Activated effector memory CD4-positive, alpha-beta T cell treated with anti-CD3 and anti-CD28 coated beads, Interleukin-2, amount 50 U/mL, for 16 hours (primary cell): ENCODE measurements at places on chromosomes 12 and 14.
A peak's percentile ranks its signal among the peaks of the same experiment; 100 is the strongest.

DNA sequence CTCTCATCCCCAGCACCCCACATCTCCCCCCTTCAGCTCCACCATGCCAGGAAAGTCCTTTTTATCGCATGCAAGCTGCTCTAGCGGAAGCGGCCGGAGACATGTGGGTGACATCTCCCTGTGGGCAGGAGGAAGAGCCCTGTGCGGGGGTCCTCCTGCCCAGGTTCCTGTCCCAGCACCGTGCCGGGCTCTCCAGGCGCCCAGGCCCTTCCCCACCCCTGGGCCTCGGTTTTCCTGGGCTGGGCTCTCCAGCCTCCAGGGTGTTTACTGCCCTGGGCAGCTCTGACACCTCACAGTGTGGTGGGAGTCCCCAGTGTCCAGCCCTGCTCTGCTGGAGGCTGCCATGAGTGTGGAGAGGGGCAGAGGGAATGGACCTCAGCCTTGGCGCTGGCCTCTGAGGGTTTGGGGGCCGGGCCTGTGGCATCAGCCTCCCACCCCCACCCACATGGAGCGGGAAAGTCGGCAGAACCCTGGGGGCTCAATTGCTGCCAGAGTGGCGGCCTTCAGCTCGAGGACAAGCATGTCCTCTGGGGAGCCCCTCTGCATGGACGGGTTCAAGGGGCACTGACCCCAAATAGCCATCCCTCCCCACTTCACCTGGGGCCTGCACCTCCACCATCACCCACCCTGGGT lies 16.9 kb downstream of the ASPG start:
- no peak for DNase-seq

GRCh38 chr14:104138098-104138717 lies at the start of gene KIF26A:
Gene KIF26A, plus strand, starts transcription at chr14:104138587. Its CDS starts 136 bp downstream, at chr14:104138723.
- peak; percentile 68 for DNase-seq

GRCh38 chr14:35341751-35342488 lies 49.7 kb downstream of the PSMA6 start:
- peak; percentile 60 for DNase-seq

DNA sequence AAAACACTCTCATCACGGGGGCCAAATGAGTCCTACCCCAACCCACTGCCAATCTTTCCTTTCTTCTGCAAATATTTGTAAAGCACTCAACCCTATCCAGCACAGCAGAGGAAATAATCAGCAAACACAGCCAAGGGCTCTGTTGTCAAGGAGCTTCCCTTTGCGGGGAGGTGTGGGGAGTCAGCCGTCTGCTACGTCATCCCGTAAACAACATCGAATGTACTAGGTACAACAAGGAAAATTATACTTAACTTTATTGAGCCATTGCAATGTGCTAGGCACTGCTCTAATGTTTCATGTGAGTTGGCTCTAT lies 22.8 kb downstream of the TMEM63C start:
- DNase-seq = no peak

DNA sequence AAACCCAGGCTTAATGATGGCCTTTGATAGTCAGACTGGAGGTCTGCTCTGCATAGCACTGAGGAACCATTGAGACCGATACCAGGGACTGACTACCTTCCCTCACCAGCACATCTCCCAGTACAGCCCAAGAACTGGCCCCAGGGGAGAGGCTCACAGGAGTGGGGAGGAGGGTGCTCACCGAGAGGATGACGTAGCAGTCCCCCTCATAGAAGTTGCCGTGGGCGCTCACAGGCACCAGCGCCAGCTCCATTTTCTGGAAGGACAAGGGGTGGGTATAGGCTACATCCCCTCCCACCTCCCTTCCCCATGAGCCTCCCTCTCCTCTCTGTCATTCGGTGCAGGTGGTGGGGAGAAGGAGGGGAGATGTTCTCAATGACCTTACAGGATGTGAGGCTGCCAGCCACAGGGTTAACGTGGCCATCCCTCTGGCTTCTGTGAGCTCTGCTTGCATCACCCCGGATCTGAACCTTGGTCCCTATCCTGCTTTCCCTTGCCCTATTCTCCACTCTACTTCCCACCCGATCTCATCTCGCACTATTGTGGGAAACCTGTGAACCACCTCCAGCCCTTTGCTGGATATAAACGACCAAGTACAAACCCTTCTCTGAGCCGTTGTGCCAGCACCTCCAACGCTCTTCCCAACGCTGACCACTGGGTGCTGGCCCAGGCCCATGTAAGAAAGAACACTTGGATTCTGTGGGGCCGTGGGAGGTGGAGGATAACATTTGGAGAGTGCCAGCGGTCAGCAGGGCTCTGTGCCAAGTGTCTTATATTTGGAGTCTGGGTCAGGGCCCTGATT lies 4.4 kb downstream of the AVIL start:
- no peak for DNase-seq
